Naive thymus-derived CD8-positive, alpha-beta T cell (primary cell): ENCODE measurements at places on chromosomes 1 and 21. TPM values are rescaled to one million over a fixed set of nuclear protein-coding genes. Genes with fewer than 3 reads are reported as not detected.

Gene CNIH3
- total RNA-seq: 3.6 TPM

Gene CFAP57
- not detected for total RNA-seq

Gene C1orf87
- total RNA-seq: not detected

Gene BTF3L4
- 33.1 TPM for total RNA-seq

Gene CCDC181
- not detected for total RNA-seq

Gene CADM3
- total RNA-seq: not detected

Gene KLHL20
- 40.8 TPM for total RNA-seq

Gene ADAMTS5
- not detected for total RNA-seq

DNA sequence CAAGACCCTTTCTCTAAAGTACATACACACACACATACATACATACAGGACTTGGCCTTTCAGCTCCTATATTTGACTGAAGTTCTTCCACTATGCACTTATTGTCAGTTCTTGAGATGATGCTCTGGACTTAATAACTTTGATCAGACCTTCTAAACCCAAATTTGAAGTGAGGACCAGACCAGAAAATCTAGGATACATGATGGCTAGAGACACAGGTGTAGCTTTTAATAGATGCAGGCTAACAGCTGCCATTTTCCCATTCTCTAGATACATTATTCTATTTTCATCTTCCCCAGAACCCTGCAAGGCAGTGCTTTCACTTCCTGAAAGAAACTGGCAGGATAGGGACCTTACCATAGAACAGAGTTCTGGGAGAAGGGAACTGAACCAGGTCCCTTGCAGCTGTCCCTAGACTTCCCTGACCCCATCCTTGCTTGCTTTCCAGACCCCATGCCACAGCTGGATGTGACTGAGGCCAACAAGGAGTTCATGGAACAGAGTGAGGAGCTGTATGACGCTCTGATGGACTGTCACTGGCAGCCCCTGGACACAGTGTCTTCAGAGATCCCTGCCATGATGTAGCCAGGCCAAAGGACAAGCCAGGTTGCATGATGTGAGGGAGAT, 14.9 kb upstream of the RAB42 start:
- no peak for DNase-seq
- peaks cover 8% of the 10 kb centered on the region for H3K36me3 ChIP-seq
- H3K27ac ChIP-seq: peak overlapping the region; percentile 29
- H3K4me3 ChIP-seq: no peak overlapping the region
- no peaks in the 10 kb centered on the region for H3K27me3 ChIP-seq

- H3K27ac ChIP-seq: no peak overlapping the region
- H3K36me3 ChIP-seq: no peaks in the 10 kb centered on the region
- peaks cover 16% of the 10 kb centered on the region for H3K4me1 ChIP-seq
- no peak overlapping the region for H3K4me3 ChIP-seq
These were observed 34.3 kb upstream of the KCNA3 start for GRCh38 chr1:110708974-110709440.

GRCh38 chr21:45596704-45597318, 46.7 kb upstream of the PCBP3 start:
- peaks cover 11% of the 10 kb centered on the region for H3K4me1 ChIP-seq
- H3K4me3 ChIP-seq: no peak overlapping the region
- no peaks in the 10 kb centered on the region for H3K36me3 ChIP-seq
- H3K27ac ChIP-seq: peak overlapping the region; percentile 82
- DNase-seq: peak; percentile 78
- H3K27me3 ChIP-seq: no peaks in the 10 kb centered on the region

- H3K4me3 ChIP-seq: no peak overlapping the region
- no peak overlapping the region for H3K27ac ChIP-seq
- H3K4me1 ChIP-seq: no peaks in the 10 kb centered on the region
- peaks cover 2% of the 10 kb centered on the region for H3K27me3 ChIP-seq
These were observed 224.9 kb downstream of the GREM2 start for GRCh38 chr1:240387051-240387450.

DNA sequence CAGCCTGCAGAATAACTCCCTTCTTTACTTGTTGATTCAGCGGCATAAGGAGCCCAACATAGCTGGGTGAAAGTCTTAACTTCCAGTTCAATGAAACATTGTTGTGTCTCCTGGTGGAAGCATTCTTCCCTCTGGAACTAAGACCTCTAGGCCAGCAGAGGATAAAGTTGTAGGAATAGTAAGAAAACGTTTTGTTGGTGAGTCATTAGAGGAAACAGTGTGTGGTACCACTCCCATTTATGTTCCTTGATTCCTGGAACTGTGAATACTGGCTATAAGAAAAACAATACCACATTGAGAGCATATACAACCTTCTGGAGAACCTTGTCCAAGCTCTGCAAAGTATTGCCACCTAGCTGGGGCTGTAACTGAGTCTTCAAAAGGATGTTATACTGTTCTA, 737.4 kb upstream of the ZP4 start:
- H3K4me1 ChIP-seq: peaks cover 2% of the 10 kb centered on the region
- no peaks in the 10 kb centered on the region for H3K27me3 ChIP-seq
- H3K36me3 ChIP-seq: no peaks in the 10 kb centered on the region
- no peak overlapping the region for H3K27ac ChIP-seq

- peak overlapping the region; percentile 72 for H3K27ac ChIP-seq
- no peaks in the 10 kb centered on the region for H3K36me3 ChIP-seq
- H3K4me3 ChIP-seq: no peak overlapping the region
- H3K4me1 ChIP-seq: peaks cover 33% of the 10 kb centered on the region
- H3K27me3 ChIP-seq: no peaks in the 10 kb centered on the region
- DNase-seq: no peak
These were observed 4.2 kb upstream of the PRXL2B start for GRCh38 chr1:2582391-2582790.

DNA sequence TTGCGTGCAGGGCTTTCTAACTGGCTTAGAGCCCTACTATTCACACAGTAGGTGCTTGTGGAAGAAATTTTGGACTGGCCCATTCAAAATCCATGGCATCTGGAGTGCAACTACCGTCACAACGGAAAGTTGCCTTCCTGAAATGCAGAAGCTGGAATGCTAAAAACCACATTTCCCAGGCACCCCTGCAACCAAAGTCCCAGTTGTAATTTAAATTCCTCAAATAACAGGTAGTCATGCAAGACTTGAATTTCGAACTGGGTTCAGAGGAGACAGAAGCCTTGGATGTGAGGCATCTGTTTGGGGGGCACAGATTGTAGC, 186.7 kb downstream of the TOMM20 start:
- H3K27me3 ChIP-seq: no peaks in the 10 kb centered on the region
- no peak overlapping the region for H3K27ac ChIP-seq
- peaks cover 25% of the 10 kb centered on the region for H3K4me1 ChIP-seq
- no peak for DNase-seq
- H3K4me3 ChIP-seq: no peak overlapping the region

- no peak for DNase-seq
- no peaks in the 10 kb centered on the region for H3K27me3 ChIP-seq
- H3K4me3 ChIP-seq: no peak overlapping the region
- H3K27ac ChIP-seq: no peak overlapping the region
These were observed 29.4 kb upstream of the EIF4G3 start for GRCh38 chr1:21206117-21206516.

DNA sequence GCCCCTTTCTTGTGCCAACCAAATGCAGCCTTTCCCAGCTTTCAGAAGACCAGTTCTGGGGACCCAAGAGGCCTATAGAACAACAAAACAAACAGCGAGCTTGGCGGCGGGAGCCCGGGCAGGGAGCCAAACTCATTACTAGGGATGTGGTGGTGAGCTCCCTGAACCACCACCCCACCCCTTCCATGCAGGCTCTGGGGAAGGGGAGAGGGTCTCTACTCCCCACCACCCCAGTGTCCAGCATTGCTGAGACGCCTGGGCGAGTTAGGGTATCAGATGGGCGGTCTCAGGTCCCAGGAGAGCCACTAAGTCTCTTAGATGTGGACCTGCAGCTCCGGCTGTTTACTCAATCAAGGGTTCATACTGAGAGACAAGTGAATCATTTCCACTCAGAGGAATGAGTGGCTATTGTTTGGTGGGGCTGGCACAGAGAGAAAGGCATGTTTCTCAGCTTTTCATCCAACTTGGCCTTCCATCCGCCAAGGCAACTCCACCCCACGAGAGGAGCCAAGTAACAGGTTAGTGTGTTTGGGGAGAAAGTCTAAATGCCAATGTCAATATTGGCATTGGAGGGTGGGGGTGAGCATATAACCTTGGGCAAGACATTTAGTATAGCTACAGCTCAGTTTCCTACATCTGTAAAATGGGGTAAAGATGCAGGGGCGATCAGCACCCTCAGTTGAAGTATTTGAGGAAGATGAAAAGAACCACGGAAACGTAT, 40.9 kb downstream of the PLXNA2 start:
- no peak overlapping the region for H3K4me3 ChIP-seq
- DNase-seq: no peak
- no peaks in the 10 kb centered on the region for H3K4me1 ChIP-seq

DNA sequence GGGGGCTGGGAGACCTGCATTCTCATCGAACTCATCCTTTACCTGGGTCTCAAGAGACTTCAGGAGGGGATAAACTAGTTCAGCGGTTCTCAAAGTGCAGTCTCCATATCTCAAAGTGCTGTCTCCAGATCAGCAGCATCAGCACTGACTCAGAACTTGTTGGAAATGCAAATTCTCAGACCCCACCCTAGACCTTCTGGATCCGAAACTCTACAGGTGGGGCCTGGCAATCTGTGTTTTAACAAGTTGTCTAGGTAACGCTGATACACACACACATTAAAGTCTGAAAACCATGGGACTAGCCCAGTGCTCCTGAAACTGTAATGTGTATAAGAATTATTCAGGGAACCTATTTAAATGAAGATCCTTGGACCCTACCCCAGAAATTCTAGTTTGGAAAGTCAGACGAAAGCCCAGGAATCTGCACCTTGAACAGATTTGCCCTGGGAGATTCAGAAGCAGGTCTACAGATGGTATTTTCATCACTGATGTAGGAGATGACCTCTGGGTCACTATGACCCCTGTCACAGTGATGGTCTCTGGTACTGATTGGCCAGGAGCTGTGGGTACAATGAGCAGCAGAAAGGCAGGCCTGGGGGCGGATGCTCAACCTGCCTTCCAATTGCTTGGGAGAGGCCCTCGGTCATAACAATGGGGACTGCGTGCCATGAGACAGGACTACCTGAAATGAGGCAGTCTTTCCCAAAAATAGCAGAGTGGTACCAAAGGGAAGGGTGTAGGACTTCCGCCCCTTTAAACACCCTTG, 127.2 kb downstream of the FAM78B start:
- H3K4me3 ChIP-seq: no peak overlapping the region
- H3K4me1 ChIP-seq: peaks cover 2% of the 10 kb centered on the region

GRCh38 chr1:112418099-112418892, 22.3 kb downstream of the CTTNBP2NL start:
- H3K4me1 ChIP-seq: no peaks in the 10 kb centered on the region
- H3K27ac ChIP-seq: no peak overlapping the region
- DNase-seq: no peak
- H3K36me3 ChIP-seq: no peaks in the 10 kb centered on the region
- H3K4me3 ChIP-seq: no peak overlapping the region
- peaks cover 3% of the 10 kb centered on the region for H3K27me3 ChIP-seq

DNA sequence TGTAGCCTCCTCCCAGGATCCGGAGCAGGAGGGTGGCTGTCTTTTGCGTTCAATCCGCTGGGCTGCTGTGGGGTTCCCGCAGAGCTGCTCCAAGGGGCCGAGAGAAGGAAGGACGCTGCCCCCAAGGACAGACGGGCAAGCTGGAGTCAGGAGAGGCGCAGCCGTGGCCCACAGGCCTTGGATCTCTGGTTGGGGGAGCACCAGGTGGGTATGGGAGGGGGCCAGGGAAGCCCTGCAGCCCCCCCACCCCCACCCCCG, 15.9 kb upstream of the SKI start:
- DNase-seq: no peak
- H3K27me3 ChIP-seq: no peaks in the 10 kb centered on the region
- H3K4me3 ChIP-seq: peak overlapping the region; percentile 22
- H3K36me3 ChIP-seq: no peaks in the 10 kb centered on the region
- H3K4me1 ChIP-seq: peaks cover 5% of the 10 kb centered on the region

GRCh38 chr1:27142464-27142863, 12.5 kb downstream of the SLC9A1 start:
- H3K27me3 ChIP-seq: no peaks in the 10 kb centered on the region
- peak overlapping the region; percentile 69 for H3K4me3 ChIP-seq
- peak overlapping the region; percentile 96 for H3K27ac ChIP-seq

DNA sequence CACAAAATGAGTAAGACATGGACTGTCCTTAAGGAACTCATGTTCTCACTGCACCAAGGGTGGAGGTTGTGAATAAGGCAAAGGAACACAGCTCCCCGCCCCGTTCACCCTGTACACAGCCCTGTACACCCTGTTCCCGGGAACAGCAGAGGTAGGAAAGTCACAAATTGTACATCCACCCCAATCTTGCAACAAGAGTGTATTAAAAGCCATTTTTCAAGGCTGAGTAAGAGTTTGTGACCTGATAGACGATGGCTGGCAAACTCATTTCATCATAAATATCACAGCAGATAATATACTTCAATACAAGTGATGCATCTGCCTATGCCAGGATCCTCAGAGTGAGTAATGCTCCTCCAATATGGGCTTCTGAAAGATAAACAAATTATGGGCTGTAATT, 52.5 kb upstream of the CAMK1G start:
- no peak overlapping the region for H3K27ac ChIP-seq
- H3K27me3 ChIP-seq: peaks cover 40% of the 10 kb centered on the region
- H3K36me3 ChIP-seq: no peaks in the 10 kb centered on the region
- no peaks in the 10 kb centered on the region for H3K4me1 ChIP-seq
- DNase-seq: no peak
- H3K4me3 ChIP-seq: no peak overlapping the region

GRCh38 chr1:3910857-3911845, 11.1 kb upstream of the C1orf174 start:
- H3K4me1 ChIP-seq: no peaks in the 10 kb centered on the region
- H3K27me3 ChIP-seq: peaks cover 2% of the 10 kb centered on the region
- peak overlapping the region; percentile 37 for H3K4me3 ChIP-seq
- no peaks in the 10 kb centered on the region for H3K36me3 ChIP-seq
- no peak overlapping the region for H3K27ac ChIP-seq
- DNase-seq: peak; percentile 60

DNA sequence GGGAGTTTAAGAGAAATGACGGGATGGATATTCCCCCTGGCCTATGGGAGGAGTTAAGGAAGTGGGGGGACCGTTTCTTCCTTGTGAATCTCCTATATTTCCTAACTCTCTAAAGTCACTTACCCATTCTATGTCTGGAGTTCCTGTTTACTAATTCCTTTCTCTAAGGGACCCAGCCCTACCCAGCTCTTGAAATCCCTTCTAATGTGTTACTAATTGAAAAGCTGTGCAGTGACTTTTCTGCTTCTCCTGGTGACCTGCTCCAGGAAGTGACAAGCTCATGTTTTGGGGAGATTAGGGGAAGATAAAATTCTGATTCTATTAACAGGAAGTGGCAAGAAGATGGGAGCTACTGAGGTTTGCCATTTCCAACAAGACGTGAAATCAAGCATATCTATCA, 4.0 kb upstream of the SAMSN1 start:
- DNase-seq: no peak
- H3K4me1 ChIP-seq: peaks cover 29% of the 10 kb centered on the region

- no peak for DNase-seq
- no peak overlapping the region for H3K4me3 ChIP-seq
- peaks cover 15% of the 10 kb centered on the region for H3K4me1 ChIP-seq
- H3K36me3 ChIP-seq: no peaks in the 10 kb centered on the region
- no peaks in the 10 kb centered on the region for H3K27me3 ChIP-seq
These were observed 241.8 kb upstream of the IRF2BP2 start for GRCh38 chr1:234851450-234852438.
